Activated CD4-positive, CD25-positive, alpha-beta regulatory T cell treated with anti-CD3 and anti-CD28 coated beads, Interleukin-2, amount 50 U/mL, for 24 hours (primary cell): ENCODE measurements at places on chromosomes 6 and 20.

GRCh38 chr6:20021795-20022194, 184.6 kb downstream of the ID4 start:
- ATAC-seq, result no peak

DNA sequence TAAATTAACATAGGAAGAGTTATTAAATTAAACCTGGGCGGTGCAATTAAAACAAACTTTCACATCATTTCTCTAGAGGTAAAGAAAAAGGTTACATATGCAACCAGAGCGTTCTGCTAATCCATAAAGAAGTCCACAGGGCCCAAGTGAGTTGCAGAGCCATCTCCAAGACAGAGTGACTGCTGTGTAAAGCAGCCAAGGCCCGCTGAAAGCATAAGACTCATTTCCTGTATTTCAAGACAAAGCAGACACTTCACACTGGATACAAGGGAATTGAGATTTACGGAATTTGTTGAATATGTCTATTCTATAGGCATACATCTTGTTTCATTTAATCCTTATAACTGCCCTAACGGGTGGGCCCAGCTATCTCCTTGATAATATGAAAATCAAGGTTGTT, 422.8 kb downstream of the CBLN4 start:
- ATAC-seq, result no peak

GRCh38 chr6:156688620-156688971, 88.6 kb upstream of the ARID1B start:
- ATAC-seq, result no peak

- ATAC-seq, result peak; percentile 43
Measured at GRCh38 chr6:163170294-163170883, 244.1 kb upstream of the QKI start.

DNA sequence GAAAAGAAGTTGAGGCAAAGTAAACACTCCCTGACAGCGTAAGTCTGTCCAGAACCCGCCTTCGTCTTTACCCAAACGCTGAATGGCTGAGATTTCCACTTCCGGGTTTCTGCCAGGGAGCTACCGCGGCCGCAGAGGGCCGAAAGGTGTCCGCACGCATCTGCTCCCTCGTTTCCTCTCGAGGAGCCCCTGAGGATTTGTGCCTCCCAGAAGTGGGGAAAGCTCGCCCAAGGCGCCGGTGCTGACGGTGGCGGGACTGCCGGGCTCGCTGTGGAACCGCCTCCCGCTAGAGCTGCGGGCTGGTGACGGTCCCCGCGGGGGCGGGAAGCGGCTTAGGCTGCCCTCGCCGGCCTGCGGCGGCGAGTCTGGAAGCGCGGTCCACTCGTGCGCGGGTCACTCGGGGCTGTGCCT, 1760.2 kb upstream of the DEFB115 start:
- no peak for ATAC-seq

- no peak for ATAC-seq
Measured at GRCh38 chr20:9831032-9831431, 7.8 kb downstream of the PAK5 start.

DNA sequence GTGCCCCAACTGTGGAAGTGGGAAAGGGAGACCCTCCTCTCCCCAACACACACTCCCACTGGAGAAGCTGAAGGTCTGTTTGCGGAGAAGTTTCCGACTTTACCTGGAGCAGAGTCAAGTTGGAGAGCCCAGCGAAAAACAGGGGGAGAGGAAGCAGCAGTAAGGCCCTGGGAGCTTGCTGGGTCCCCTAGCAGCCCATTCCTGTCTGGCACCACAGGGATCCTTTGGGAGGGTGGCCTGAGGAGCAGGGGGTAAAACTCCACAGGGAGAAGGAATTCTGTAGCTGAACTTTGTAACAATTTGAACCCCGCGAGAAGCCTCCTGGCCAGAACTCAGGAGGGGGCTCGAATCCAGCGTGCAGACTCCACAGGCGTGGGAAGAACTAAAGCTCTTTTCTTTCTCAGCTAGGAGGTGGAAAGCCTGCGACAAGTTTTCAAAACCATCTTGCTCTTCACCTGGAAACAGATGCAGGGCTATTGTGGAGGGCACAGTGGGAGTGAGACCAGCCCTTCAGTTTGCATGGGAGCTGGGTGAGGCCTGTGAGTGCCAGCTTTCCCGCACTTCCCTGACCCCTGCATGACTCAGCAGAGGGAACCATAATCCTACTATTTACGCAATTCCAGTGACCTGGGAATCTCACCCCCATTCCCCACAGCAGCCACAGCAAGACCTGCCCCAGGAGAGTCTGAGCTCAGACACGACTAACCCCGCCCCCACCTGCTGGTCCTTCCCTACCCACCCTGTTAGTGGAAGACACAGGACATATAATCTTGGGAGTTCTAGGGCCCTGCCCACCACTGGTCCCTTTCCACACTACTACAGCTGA, 25.8 kb downstream of the SERPINB9 start:
- no peak for ATAC-seq

DNA sequence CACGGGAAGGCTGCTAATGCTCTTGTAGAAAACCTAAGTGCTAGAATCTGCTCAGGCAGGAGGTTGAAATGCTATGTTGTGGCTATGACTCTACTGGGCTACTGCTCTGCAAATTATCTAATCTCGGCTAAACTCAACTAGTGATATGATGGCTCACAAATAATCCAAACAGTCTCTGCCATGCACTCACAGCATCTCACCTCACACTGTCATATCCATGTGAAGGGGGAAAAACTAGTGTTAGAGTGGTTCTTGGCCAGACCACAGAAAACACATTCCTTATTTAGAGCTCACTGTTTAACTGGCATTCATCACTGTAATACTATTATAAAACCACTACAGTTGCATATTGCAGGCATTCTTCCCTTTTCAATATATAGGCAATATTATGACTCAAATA, 81.8 kb upstream of the DST start:
- no peak for ATAC-seq

- ATAC-seq, result no peak
Measured at GRCh38 chr6:69378326-69378725, 418.5 kb downstream of the LMBRD1 start.

GRCh38 chr6:166415306-166415705, 32.6 kb upstream of the MPC1 start:
- no peak for ATAC-seq

GRCh38 chr6:3719462-3720308, 31.8 kb downstream of the PXDC1 start:
- no peak for ATAC-seq

DNA sequence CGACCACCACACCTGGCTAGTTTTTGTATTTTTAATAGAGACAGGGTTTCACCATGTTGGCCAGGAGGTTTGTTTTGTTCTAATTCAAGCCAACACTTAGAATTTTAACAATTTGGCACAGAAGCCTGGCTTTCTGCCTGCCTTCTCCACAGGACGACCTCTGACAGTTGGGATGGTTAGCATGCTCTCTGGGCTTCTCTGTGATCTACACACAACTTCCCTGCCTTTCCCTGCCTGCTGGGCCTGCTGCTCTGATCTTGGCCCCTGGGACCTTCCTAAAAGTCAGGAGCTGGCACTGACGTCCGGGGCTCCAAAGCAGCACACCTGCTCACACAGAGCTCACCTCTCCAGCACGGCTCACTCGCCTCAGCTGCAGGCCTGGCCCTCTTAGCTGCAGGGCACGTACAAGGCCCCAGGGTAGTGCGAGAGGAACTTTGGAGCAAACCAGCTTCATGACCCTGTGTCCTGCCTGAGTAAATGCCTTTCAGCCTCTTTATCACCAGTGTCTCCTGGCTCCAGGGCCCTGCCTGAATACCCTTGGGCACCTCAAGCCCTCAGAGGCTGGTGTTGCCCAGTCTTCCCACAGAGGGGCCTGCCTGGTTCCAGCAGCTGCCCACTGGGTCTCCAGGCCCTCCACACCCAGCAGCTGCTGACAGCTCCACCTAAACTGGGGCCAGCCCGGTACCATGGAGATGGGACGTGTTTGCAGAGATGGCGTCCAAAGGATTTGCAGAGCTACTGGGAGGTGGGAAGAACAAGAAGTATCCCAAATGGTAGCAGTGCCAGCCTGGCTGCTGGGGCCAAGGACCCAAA, 96.0 kb downstream of the PSMB1 start:
- ATAC-seq, result no peak

- no peak for ATAC-seq
Measured at GRCh38 chr6:67629258-67629657, 1005.8 kb upstream of the ADGRB3 start.

DNA sequence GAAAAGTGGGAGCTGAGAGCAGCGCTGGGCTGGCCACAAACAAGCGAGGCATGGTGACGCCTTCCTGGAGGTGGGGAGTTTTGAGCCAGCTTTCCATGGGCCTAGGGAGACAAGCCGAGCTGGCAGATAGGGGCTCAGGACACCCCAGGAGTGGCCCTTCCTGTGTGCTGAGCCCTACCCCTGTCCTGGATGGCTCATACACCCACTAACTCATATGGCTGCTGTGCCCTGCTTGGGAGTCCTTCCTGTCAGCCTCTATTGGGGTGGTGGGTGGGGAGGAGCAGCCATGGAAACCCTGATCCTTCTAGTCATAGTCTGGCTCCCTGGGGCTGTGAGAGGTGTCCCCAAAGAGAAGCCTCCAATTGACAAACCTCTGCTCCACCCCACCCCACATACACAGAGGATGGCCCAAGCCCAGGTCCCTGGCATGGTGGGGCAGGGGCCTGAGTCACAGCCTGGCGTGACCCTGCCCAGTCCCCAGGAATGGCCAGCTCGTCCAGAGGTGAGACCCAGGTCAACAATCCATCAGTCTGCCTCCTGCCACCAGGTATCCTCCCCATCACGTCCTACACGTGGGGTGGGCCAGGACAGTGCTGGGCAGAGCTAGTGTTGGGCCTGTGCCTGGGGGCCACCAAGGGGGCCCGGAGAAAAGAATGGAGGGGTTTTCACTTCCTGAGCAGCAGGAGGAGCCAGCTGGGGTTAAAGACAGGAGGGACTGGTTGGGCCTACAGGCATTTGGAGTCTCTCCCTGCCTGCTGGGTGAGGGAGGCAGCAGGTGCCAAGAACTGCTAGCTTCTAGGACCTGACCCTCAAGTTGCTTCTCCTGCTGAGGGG, 52.2 kb downstream of the MRPL14 start:
- ATAC-seq, result no peak

DNA sequence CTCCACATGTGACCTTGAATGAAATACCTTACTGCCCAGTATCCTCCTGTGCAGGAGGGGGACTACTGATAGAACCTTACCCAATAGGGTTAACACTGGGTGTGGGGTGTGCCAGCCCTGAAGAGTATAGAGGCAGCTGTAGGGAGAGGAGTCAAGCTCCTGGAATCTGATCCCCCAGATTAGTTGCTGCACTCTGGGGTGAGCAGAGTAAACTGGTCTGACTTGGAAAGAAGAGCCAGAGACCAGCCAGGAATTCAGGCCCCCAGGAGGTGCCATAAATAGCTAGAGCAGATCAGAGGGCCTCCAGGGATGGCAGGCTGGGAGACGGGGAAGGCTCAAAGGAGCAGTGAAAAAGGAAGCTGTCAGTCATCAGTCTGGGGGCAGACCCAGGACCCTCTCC, 3.5 kb upstream of the APOBEC2 start:
- ATAC-seq, result no peak

- no peak for ATAC-seq
Measured at GRCh38 chr6:32252331-32253009, 28.6 kb upstream of the NOTCH4 start.

DNA sequence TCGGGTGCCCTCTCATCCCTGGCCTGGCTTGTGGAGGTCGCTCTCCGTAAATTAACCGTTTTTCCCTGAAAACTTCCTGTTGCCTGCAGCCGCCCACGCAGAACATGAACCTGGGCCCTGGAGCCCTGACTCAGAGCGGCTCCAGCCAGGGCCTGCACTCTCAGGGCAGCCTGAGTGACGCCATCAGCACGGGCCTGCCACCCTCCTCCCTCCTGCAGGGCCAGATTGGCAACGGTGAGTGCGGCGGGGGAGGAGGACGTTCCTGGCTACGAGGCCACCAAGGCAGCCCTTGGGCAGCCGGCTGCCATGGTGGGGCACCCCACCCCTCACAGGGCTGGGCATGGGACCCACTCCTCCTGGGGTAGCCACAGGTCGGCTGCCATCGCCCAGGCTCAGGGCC, 17.8 kb downstream of the SS18L1 start:
- ATAC-seq, result no peak

- no peak for ATAC-seq
Measured at GRCh38 chr20:47521059-47521808, 19.5 kb downstream of the NCOA3 start.

- no peak for ATAC-seq
Measured at GRCh38 chr20:58651559-58651945, 469 bp downstream of the STX16 start.

GRCh38 chr6:42345696-42346416, 105.9 kb downstream of the TRERF1 start:
- ATAC-seq, result peak; percentile 82

- no peak for ATAC-seq
Measured at GRCh38 chr6:89970609-89971337, 76.5 kb downstream of the GJA10 start.

DNA sequence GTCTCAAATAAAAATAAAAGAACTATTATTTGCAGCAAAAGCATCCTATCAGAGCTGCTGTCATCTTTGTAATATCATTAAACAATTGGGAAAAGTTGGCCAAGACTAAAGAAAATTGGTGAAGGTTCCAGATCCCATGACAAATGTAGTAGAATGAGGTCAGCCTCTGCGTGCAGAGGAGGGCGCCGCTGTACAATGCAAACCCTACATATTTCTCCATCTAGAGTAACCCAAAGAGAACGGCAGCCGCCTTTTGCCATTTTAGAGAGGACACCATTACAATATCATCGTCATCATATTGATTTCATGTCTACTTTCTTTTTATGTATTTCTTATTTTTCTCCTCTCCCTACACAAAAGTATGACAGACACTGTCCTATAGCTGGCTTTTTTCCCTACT, 59.5 kb downstream of the ZMYND8 start:
- no peak for ATAC-seq
